ENCODE measurements at places on chromosomes 2 and 18.

- DNase-seq = peak; percentile 83
These were observed 12.6 kb downstream of the CNDP1 start for GRCh38 chr18:74546751-74547530.

- no peak for DNase-seq
These were observed 227.1 kb downstream of the ARHGAP15 start for GRCh38 chr2:143356336-143356735.

GRCh38 chr2:42809819-42810120 lies 17.4 kb upstream of the HAAO start:
- DNase-seq = peak; percentile 88

DNA sequence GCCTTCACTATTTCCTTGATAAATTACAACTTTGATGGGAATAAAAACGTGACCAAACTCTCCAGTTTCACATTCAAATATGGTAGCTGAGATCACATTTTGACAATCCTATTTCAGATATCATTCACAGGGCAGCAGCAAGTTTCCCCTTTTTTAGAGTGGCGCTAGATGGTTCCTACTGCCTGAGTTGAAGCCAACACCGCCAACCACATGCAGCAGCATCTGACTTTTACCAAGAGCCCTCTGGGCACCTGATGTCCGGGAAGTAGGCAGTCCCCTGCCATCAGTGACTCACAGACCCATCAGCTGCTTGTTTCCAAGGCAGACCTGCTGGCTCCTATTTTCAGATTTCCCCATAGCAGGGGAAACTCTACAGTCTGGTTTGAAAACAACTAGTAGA lies 4.0 kb upstream of the MREG start:
- DNase-seq = peak; percentile 30

DNA sequence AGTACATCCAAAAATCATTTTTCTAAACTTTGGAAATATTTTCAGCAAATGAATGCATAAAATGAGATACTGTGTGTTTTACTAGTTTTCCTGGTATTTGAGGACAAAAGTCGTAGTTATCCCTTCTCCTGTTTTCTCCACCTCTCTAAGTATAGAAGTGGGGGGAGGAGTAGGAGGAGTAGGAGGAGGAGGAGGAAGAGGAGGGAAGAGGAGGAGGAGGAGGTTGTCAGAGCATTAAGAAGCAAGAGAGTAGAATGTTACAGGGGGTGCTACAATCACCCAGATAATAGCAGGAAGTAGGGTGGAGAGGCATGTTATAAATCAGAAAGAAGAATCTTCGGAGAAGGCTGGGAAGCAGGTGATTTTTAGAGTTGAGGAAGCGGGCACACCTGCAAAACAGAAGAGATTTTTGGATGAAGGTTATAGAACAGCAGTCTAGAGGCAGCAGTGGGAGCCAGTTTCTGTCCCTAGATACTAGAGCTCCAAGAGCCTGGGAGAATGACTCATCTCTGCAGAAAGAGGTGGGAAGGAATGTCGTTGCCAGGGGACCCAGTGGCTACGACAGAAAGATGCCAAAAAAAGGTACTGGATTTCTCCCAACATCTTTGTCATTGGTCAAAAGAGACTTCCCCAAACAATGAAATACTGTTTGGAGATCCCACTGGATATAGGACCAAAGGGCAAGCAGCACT lies 44.2 kb upstream of the AQP4 start:
- DNase-seq = no peak

GRCh38 chr18:51458861-51459260 lies 261.4 kb upstream of the MEX3C start:
- DNase-seq = no peak

- no peak for DNase-seq
These were observed 67.6 kb downstream of the RALBP1 start for GRCh38 chr18:9542924-9543323.

GRCh38 chr18:74097803-74098202 lies 49.8 kb downstream of the FBXO15 start:
- no peak for DNase-seq

GRCh38 chr2:111236025-111236424 lies 115.3 kb downstream of the BCL2L11 start:
- DNase-seq = no peak

DNA sequence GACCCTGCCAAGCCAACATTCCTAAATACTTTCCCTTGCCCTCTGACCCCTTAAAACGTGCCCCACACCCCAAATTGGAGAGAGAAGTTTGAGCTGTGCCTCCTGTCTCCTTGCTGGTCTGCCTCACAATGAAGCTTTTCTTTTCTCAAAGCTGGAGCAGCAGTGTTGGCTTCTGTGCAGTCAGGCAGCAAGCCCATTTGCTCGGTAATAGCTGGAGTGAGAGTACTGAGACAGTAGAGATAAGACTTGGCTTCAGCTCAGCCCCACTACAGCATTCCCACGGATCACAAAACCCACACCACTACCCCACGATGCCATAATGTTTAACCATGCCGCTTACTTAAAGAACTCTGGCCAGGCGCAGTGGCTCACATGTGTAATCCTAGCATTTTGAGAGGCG lies 73.0 kb downstream of the NCAPH start:
- DNase-seq = no peak

GRCh38 chr18:75544496-75544895 lies 117.0 kb upstream of the SMIM21 start:
- peak; percentile 63 for DNase-seq

DNA sequence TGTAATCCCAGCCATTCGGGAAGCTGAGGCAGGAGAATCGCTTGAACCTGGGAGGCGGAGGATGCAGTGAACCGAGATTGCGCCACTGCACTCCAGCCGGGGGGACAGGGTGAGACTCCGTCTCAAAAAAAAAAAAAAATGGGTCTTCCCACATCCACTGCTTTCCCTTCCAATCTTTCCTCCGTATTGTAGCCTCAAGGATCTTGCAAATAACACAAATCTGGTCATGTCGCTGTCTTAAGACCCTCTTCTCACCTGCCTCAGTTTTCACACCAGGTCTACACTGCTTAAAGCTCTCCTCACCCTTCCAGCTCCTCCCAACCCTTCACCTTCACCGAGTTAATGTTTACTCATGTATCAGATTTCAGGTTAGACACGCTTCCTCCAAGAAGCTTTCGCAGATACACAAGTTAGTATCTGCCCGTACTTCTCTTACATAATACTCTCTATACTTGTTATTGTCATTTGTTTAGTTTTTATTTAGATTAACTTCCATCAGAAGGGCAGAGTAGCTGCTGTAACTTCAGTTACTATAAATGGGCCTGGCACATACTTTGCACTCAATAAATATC lies 1.5 kb downstream of the IER3IP1 start:
- DNase-seq = no peak

- DNase-seq = no peak
These were observed 79.2 kb upstream of the PAPOLG start for GRCh38 chr2:60676706-60677330.
